ENCODE measurements at places on chromosomes 12 and 14.

DNA sequence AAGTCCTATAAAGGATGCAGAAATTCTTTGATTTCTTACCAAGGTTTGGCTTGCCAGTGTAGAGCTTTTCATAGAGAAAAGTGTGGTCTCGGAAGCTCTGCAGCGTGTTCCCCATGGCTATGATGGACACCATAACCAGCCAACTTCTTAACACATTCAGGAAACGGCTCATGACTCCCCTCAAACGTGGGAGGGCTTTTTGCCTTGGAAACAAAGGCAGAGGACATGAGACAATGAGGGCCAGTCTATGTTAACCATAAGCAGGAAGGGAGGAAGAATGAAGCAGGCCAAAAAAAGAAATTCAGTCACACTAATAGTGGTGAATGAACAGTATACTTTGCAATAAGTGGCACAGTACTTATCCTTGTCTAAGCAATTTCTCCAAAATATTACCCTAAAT lies 3.3 kb downstream of the ERG28 start:
- no peak for DNase-seq

GRCh38 chr12:99706736-99707473 lies 59.4 kb downstream of the GARIN6 start:
- DNase-seq: no peak

GRCh38 chr12:85877459-85877858 lies 3.4 kb downstream of the NTS start:
- no peak for DNase-seq

GRCh38 chr14:53108292-53109104 lies 44.6 kb downstream of the DDHD1 start:
- no peak for DNase-seq
